GM13977 (cell line): ENCODE measurements at places on chromosomes 1 and 21.
A peak's percentile ranks its signal among the peaks of the same experiment; 100 is the strongest.

GRCh38 chr1:91553177-91553591 lies 52.5 kb downstream of the CDC7 start:
- no peak for DNase-seq

DNA sequence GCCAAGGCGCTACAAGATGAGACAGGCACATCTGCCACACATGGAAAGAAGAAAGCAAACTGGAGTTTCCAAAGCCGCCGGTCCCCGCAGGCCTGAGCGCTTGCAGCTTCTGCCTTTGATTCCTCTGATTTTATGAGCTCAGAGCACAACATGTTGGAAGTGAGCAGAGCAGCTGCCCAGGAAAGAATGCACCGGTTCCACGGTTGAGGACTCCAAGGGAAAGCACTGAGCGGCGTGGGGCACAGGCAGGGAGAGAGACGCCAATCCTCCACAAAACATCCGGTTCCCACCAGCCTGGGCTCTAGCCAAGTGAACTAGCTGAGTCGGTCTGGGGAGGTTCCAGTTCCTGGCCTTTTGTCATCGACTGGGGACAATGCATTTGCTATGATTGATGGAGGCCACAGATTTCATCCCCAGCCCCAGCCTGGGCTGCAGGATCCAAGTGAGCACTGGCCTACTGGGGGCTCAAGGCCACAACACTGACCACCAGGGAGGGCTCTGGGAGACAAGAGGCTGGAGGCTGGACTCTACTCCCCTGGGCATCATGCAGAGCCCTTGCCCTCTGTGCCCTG lies 253.1 kb upstream of the IRF2BP2 start:
- no peak for DNase-seq

DNA sequence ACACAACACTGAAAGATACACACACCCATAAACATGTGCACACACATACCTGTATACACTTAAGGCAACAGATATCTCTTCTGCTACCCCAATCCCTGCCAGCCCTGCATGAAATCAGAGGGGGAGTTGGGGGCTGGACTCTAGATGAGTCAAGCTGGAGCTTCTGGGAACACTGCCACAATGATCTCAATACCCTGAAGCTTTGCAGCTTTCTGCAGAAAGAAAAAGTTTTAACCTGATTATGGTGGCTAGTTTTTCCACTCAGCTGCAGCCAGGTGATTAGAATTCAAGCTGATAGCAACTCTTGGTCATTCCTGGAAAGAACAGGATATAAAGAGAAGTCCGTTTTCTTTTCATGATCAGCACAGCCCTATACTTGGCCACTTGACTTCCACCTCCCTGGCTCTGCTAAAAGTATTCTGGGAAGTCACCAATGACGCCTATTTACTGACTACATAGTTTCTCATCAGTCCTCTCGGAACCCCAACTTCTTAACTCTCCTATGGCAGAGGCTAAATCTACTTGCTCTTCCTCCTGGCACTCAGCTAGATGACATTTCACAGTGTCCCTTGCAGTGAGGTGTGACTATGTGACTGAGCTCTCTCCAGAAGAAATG lies 20.7 kb upstream of the DNASE2B start:
- DNase-seq, result no peak

DNA sequence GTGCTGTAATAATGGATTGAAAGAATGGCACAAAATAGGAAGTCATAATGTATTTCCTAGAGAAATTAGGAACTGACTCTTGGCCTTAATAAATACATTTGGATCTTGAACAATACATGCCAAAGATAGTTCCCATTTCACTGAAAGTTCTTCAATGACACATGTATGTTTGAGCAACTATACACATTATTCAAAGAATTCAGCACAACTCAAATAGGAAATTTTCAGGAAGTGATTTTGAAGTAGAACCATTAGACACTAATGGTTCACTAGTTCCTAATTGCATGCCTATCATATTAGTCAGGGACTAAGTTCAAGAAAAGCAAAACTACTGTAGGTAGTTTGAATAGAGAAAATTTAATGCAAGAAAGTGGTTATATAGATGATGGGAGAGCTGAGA lies 404.7 kb downstream of the LMO4 start:
- DNase-seq, result no peak

DNA sequence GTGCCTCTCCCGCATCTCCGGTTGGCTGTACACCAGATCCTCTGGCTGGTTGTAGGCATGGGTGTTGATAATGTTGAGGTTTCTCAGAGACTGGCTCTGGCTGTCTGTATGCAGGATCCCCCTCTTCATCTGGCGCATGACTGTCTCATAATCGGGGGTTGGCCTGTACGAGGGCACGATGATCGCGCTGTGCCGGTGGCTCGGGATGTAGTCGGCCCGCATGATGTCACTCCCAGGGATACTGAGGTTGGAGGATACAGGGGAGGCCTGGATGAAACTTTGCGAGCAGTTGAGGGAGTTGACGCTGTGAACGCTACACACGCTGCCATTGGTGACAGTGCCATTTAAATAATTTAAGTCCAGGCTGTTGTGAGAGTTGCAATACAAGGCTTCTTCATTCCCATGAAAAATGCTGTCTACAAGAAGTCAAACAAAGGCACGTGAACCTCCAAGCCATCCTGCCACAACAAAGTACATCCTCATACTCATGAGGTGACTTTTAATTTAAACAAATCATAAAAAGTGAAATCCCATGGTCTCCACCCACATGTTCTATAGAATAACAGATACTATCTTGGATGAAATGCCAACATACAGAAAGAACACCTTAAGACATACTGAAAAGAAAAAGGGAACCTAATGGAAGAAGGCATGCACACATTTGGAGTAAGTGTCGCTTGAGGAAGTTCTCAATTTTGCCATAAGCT lies 103.6 kb downstream of the SMYD2 start:
- no peak for DNase-seq

- DNase-seq, result no peak
Measured at GRCh38 chr1:19400192-19400611, 85.1 kb downstream of the CAPZB start.

DNA sequence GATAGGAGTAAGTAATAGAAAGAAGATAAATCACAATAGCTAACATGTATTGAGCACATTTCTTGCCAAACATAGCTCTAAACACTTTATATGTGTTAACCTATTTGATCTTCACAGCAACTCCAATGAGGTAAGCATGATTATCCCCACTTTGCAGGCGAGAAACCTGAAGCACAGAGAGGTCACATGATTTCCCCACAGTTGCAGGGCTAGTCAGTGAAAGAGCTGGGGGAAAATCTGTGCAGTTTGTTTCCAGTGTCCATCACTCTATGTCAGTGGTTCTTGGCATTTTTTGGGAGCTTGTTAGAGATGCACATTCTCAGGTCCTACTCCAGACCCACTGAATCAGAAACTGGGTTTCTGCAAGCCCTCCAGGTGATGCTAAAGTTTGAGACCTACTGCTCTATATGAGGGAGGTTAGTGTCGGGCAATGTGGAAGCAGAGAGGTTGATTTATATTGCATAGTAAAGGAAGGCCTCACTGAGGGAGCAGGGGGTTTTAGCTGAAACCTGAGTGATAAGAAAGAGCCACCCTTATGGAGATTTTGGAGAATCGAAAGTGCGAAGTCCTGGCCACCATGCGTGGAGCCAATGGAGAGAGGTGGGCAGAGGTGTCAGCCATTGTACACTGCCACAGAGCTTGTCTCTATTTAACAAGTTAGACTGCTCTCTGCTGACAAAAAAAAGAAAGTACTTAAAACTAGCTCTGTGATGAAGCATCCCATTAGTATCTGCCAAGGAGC lies 20.9 kb downstream of the MCOLN3 start:
- DNase-seq, result peak; percentile 20

DNA sequence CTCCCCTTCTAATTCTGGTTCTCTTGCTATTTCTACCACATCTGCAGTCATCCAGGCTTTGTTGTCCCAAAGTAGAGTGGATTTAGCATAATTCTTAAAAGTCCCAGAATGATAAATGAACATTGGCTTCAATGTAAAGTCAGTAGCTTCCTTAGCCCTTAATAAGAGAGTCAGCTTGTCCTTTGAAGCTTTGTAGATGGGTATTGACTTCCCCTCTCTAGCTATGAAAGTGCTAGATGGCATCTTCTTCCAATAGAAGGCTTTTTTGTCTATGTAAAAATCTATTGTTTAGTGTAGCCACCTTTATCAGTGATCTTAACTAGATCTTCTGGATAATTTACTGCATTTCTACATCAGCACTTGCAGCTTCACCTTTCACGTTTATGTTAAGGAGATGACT lies 181.4 kb upstream of the B3GALT2 start:
- no peak for DNase-seq

GRCh38 chr1:228459091-228459993 lies 27.8 kb upstream of the RNF187 start:
- peak; percentile 68 for DNase-seq

DNA sequence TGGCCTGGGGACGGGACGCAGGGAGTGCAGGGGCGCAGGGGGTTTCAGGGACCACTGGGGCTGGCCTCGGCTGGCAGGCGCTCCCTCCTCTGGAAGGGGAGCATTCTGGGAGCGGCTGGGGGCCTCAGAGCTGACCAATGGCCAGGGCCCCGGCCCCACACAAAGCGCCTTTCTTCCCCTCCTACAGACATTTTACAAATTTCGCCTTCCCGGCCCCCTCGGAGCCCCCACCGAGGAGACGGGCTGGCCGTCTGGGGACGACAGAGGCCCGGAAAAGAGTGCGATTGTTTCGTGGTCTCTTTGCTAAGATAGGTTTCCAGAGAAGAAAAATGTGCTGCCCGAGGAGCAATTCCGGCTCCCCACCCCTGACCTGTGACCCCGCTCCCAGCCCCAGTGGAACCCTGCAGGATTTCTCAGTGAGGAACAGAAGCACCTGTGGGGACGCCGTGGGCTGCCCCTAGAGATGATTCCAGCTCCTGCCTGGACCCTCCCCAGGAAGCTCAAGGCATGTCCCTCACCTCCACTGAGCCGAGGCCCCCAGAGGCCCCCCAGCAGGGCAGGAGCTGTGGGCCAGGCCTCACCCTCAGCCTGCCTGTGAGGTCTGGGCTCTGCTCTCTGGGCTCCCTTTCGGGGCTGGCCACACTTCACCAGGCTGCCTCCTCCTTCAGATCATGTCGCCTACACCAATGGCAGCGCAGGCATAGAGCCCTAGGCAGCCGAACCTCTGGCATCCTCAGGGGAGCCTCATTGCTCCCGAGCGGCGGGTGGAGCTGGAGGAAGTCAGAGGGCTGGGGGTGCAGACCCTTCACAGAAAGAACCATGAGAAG lies 15.0 kb upstream of the PLEKHG5 start:
- DNase-seq, result no peak

- DNase-seq, result no peak
Measured at GRCh38 chr1:230861970-230862595, 6.2 kb downstream of the C1orf198 start.

GRCh38 chr1:83827741-83828140 lies 171.2 kb downstream of the TTLL7 start:
- no peak for DNase-seq

- no peak for DNase-seq
Measured at GRCh38 chr1:8062861-8063260, 36.8 kb upstream of the ERRFI1 start.

DNA sequence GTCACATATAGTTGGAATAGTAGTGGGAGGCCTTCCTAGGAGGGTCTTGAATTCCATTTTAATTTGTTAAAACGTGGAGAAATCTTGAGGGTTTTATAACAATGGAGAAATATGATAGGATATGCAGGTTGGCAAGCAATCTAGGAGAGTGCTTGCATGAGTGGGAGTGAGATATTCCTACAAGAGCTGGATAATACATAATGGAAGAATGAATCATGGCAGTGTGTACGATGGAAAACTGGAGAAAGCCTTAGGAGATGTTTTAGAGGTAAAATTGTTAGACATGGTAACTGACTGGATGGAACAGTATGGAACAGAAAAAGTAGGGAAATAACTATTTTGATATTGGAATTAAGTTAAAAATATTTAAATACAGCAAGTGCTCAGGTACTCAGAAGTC lies 352.4 kb downstream of the PTBP2 start:
- no peak for DNase-seq

- DNase-seq, result no peak
Measured at GRCh38 chr1:165837838-165838364, 10.5 kb downstream of the UCK2 start.

- no peak for DNase-seq
Measured at GRCh38 chr1:246793356-246793896, 69.2 kb downstream of the SCCPDH start.

- no peak for DNase-seq
Measured at GRCh38 chr1:163528710-163529348, 207.1 kb downstream of the NUF2 start.

GRCh38 chr1:229086091-229086490 lies 184.8 kb upstream of the RAB4A start:
- DNase-seq, result no peak

DNA sequence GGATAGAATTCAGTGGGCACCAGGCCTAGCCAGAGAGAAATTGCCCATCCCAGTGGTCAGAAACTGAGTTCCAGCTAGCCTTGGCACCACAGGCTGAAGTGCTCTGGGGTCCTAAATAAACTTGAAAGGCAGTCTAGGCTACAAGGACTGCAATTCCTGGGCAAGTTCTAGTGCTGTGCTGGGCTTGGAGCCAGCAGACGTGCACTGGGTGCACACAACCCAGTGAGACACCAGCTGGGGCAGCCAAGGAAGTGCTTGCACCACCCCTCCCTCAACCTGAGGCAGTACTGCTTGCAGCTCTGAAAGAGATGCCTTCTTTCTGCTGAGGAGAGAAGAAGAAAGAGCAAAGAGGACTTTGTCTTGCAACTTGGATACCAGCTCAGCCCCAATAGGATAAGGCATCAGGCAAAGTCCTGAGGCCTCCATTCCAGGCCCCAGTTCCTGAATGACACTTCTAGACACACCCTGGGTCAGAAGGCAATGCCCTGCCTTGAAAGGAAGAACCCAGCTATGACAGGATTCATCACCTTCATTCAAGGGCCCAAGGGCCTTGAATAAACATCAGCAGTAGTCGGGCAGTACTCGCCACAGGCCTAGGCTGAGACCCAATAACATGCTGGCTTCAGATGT lies 55.1 kb downstream of the OVGP1 start:
- DNase-seq, result no peak

GRCh38 chr1:88228114-88228513 lies 456.0 kb upstream of the PKN2 start:
- DNase-seq, result no peak

GRCh38 chr1:83067954-83068353 lies 931.0 kb downstream of the TTLL7 start:
- DNase-seq, result no peak

GRCh38 chr1:16927711-16928485 lies 6.2 kb downstream of the CROCC start:
- DNase-seq, result peak; percentile 63

DNA sequence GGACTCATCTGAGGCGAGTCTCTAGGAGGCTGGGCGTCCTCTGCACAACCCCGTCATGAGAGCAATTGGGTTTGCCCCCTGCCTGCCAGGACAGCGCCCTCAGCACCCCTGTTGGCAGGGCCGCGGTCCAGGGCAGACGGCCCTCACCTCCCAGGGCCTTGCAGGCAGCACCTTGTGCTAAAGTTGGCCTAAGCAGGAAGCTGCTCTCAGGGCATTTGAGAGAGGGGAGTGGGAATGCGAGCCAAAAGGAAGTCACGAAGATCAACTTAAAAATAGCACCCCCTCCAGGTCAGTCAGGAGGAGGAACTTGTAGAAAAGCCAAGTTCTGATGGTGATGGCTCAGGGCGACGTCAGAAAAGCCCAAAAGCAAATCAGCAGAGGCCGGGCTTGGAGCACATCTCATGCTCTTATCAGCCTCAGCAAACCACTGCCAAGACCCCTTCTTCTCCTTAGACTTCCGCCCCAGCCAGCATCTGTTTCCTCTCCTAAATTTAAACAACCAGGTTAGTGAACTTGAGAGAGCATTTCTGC lies 12.6 kb upstream of the ADORA3 start:
- DNase-seq, result peak; percentile 60

- no peak for DNase-seq
Measured at GRCh38 chr1:242184955-242185354, 186.1 kb upstream of the MAP1LC3C start.
